Activated naive CD4-positive, alpha-beta T cell treated with anti-CD3 and anti-CD28 coated beads, Interleukin-2, amount 50 U/mL, for 16 hours (primary cell): ENCODE measurements at places on chromosomes 6 and 20.
A peak's percentile ranks its signal among the peaks of the same experiment; 100 is the strongest.

- DNase-seq, result no peak
Observed at GRCh38 chr6:5501837-5502236, 240.5 kb downstream of the FARS2 start.

DNA sequence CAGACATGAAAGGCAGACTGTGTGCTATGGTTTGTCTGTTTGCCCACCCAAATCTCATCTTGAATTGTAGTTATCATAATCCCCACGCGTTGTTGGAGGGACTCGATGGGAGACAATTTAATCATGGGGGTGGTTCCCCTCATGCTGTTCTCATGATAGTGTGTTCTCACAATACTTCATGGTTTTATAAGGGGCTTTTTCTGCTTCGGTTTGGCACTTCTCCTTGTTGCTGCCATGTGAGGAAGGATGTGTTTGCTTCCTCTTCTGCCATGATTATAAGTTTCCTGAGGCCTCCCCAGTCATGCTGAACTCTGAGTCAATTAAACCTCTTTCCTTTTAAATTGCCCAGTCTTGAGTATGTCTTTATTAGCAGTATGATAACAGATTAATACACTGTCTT lies 47.2 kb upstream of the MICB start:
- no peak for DNase-seq

GRCh38 chr6:34194772-34195171 lies 41.9 kb upstream of the HMGA1 start:
- DNase-seq, result no peak

GRCh38 chr20:60272790-60273189 lies 314.6 kb downstream of the CDH26 start:
- no peak for DNase-seq

GRCh38 chr20:37345339-37346235 lies at the start of gene SRC:
SRC (plus strand) TSS chr20:37346140; CDS start chr20:37384154, 38,014 bp downstream.
- peak; percentile 50 for DNase-seq

DNA sequence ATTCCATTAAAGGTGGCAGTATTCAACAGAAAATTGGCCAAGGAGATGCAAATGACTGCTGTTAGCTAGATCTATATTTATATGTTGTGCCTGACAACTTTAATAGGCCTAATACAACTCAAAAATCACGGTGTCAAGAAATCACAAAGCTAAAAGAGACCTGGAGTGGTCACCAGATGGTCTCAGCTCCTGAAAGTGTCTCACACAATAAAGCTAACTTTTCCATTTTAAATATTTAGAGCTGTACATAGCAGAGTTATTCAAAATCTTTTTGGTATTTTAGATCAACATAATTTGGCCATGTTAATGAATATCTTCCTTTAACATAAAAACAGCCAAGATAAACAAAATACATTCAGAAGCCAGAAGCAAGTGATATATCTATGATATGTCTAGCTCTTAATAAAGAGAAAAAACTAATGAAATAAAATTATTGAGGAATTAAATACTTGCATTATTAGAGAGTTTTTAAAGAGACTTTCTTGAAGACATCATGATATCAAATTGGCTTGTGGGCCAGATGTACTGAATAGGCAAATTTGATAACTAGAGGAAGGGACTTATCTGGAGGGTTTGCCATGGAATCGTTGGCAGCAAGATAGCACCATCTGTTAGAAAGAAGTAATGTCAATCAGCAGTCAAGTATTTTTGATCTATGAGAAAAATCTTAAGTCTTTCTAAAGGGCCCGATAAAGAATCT lies 84.9 kb upstream of the SCAF8 start:
- DNase-seq, result no peak

GRCh38 chr6:3749067-3749841 lies 2.3 kb downstream of the PXDC1 start:
- DNase-seq, result no peak

DNA sequence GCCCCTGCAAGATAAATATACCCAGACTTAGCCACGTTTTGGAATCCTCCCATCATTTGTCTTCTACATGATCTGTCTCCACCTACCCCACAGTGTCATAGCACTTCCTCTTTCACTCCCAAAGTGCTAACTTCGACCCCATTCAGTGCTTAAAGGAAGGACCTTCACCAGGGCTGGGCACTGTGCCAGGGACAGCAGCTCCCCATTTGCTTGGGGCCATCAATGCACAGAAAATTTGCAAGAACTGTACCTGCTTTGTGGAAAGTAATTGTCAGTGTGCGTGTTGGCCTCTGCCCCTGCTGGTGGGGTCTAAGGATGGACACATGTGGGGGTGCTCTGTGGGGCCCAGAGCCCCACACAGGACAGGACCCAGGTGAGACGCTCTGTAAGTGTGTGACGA lies 5.2 kb upstream of the BPIFA2 start:
- no peak for DNase-seq

- no peak for DNase-seq
Observed at GRCh38 chr20:55581519-55581918, 423.8 kb downstream of the CBLN4 start.

DNA sequence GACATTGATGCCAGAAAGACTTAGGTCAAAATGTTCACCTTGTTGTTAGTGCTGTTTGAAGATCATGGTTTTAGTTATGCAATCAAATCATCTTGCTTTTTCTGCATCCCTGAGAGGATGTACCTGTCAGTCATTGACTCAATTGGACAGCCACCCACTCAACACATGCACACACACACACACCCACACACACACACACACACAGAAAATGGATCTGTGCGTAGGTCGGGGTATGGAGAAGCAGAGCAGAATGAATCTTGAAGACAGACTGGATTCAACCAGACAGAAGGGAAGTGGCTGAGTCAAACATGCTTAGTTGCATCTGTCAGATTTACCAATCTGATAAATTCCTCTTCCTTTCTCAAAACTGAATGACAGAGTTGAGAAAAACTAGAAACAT lies 19.1 kb upstream of the ZSCAN23 start:
- no peak for DNase-seq

DNA sequence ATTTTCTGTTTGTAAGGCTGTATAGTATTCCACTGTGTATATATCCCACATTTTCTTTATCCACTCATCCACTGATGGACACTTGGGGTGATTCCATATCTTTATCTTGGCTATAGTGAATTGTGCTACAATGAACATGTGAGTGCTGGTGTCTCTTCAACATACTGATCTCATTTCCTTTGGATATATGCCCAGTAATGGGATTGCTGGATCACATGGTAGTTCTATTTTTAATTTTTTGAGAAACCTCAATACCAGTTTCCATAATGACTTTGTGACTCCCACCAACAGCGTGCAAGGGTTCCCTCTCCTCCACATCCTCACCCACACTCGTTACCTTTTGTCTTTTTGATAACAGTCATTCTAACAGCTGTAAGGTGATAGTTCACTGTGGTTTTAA lies 166.0 kb downstream of the ARHGAP18 start:
- DNase-seq, result no peak

GRCh38 chr6:133017581-133017980 lies 203.2 kb downstream of the RPS12 start:
- no peak for DNase-seq

- no peak for DNase-seq
Observed at GRCh38 chr6:168116438-168116974, 37.5 kb upstream of the FRMD1 start.

DNA sequence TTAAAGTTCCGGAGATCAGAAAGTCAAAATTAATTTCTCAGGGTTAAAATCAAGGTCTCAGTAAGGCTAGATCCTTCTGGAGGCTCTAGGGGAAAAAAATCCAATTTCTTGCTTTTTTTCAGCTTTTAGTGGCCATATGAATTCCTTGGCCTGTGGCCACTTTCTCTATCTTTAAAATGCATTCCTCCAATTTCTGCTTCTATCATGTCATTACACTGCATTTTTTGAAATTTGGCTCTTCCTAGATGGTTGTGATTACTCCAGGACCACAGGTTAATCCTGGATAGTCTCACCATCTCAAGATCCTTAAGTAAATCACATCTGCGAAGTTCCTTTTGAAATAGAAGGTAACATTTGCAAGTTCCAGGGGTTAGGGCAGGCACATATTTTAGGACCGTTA lies 1294.9 kb upstream of the CITED2 start:
- no peak for DNase-seq

DNA sequence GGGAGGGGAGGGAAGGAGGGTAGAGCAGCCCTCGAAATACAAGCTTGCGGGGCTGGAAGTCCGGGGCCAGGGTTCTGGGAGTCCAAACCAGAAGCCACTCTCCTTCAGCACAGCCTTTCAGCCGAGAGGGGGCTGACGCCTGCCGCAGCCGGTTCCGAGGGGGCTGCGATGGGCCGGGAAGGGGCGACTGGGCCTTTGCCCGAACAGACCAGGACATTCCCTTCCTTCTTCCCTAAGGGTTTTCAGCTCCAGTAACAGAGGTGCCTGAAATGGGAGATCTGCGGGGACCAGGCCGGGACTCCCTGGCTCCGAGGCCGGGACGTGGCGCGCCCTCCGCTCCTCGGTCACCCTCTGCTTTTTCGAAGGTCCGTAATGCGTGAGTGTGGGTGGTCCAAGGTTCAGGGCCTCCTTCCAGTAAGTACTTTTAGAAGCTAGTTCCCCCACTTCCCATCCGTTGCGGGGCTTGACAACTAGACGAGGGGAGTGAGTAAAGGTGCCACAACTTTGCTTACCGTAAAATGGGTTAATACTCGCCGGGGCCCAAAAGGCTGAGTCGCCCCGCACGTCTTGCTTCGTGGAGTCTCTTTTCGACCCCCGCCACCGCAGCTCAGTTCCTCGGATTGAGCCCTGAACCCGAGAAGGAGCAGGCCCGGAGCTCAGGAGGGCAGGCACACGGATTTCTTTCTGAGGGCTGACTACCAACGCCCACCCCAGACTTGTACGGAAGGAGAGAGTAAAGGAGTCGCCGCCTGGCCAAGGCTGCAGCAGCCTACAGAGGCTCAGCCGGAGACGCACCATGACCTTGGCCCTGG lies 2.9 kb upstream of the OLIG3 start:
- DNase-seq, result no peak

GRCh38 chr6:149840345-149841075 lies 23.6 kb downstream of the LRP11 start:
- DNase-seq, result peak; percentile 41

DNA sequence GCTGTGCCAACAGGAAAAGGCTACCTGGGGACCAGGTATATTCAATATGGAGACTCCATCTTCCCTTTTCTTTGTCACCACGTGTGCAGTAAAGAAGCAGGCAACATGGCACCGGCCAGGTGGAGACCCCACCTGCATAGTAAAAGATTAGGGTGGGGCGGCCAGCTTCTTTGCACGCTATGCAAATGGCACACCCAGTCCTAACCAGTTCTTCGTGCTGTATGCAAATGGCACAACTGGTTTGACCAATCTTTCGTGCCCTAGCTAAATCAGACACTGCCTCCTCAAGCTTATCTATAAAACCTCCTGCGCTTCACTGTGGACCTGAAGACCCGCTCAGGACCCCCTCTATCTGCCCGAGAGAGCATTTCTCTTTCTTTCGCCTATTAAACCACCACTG lies 88.8 kb upstream of the EZR start:
- no peak for DNase-seq

- no peak for DNase-seq
Observed at GRCh38 chr20:24935140-24935539, 13.9 kb upstream of the CST7 start.

- DNase-seq, result peak; percentile 48
Observed at GRCh38 chr6:42402184-42402583, 49.5 kb downstream of the TRERF1 start.

DNA sequence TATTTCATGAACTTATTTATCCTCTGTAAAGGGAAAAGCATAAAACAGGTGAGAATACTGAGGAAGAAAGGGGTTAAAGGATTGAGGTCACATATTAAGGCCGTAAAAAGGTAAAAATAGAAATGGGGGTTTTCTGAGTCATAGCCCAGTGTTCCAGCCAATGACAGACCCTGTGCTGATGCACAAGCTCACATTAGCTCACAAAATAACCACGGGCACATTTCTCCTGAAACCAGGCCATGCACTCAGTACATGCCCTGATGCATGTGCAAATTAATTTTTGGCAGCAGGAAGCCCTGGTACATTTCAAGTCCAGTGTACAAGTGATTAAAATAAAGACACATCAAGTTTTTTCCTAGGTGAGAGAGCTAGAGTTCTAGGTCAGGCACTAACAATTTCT lies 194.4 kb downstream of the TMEM200A start:
- DNase-seq, result no peak

DNA sequence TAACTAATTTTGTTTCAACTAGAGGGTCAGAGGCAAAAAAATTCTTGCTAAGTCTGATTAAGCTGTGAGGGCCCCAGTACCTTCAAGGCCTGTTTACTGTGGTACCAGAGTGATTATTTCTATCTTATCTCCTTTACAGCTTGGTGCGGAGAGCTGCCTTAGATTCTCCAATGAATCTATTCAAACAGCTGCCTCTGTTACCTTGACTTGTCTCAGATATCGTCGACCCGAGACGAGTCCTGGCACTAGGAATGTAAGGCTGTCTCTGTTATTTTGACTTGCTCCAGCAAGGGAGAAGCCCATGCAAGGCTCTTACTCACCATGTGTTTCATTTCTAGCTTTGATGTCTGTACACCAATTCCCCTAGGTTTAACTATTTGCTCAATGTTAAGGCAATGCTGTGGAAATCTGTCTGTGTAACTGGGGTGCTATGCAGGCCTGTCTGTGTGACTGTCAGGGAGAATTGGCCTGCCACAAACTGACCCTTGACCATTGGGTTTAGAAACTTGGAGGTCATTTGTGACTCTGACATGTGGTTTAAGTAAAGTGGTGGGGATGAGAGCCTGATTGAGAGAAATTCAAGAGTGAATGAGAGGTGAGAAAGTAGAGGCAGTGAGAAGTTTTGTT lies 10.4 kb upstream of the FKBPL start:
- DNase-seq, result no peak

- DNase-seq, result peak; percentile 39
Observed at GRCh38 chr6:31791324-31792089, 4.0 kb downstream of the VARS1 start.

DNA sequence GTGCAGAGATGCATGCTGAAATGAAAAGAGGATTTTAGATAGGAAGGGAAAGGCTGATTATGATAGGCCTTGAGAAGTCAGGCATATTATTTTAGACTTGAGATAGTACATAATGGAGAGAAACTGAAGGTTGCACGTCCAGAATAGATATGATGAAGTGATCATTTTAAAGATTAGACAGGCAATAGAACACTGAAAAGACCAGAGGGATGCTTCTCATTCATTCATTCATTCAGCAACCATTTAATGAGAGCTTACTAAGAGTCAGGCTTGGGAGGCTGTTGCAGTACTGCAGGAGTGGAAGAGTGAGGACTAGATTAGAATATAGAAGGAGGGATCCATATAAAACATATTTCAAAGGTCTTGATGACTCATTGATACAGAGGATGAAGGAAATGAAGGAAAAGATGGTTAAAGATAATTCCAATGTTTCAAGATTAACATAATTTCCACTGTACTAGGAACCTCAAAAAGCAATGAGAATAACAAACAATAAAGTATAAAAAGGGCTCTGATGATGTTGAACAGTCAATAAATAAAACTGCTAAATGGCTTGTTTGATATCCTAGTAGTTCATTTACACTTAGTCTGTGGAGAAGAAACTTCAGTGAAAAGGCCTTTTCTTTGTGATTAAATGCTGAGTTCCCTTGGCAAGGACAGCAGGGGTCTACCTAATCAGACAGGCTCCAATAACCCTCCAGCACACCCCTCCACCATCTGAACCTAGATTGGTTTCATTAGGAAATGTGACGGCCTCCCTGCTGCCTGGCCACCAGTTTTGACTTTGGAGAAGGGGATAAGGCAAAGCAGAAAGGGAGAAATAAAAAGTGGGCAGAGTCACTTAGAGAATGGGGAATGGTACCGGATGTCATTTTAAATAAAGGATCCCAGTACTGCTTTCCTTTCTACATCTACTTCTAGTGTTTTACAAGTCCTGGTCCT lies 5.3 kb upstream of the FBXO9 start:
- DNase-seq, result no peak

GRCh38 chr6:43521836-43522235 lies 4.9 kb downstream of the POLR1C start:
- no peak for DNase-seq

GRCh38 chr20:44435630-44436335 lies 39.9 kb upstream of the TTPAL start:
- DNase-seq, result no peak
